Right ventricle myocardium inferior (tissue), 1 donor: ENCODE measurements at places on chromosomes 6 and 20.

- DNase-seq, result no peak
Observed at GRCh38 chr20:40892642-40893041, 136.0 kb upstream of the TOP1 start.

DNA sequence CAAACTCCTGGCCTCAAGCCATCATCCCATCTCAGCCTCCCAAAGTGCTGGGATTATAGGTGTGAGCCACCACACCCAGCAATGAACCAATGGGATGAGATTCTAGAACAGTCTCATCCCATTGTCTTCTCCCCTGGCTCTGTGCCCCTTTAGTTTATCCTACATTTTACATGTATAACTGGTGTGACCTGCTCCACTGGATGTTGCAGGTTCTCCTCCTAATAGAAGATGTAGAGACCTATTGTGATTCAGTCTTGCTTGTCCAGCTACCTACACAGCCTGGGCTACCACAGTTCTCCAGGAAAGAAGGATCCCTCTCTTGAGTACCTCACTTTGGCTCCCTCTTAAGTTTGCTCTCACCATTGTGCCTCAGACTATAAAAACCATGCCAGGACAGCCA, 2.0 kb upstream of the FKBPL start:
- no peak for DNase-seq

GRCh38 chr20:19621072-19621471, 137.0 kb upstream of the RIN2 start:
- no peak for DNase-seq

GRCh38 chr20:24949756-24950127, 673 bp downstream of the CST7 start:
- DNase-seq, result no peak

DNA sequence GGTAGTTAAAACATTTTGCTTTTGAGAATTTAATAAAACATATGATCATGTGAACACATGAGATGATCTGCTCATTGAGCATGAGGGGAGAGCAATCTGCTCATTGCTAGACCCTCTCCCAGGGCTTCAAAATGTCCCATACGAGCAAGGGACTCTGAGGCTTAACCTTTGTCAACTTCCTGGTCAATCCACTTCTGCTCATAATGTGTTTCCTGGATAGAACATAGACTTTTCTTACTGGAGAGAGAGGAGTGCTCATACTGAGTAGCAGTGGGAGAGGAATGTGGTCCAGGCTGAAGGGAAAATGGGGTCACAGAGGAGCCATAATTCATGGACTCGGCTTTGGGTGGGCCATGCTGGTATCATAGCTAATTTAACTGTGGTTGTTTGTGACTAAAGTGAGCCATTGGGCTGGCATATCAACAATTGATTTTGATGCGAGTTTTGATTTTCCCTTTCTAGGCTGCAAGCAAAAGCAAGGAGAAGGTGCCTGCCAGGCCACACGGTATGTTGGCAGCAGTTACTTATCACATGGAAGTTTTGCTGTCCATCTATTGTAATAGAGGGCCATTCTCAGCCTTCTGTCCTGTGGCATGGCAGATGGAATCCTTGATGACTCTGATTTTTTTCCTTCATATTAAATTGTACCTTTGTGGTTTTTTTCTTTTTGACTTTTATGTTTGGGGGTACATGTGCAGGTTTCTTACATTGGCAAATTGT, 20.8 kb upstream of the ADGRF4 start:
- no peak for DNase-seq

GRCh38 chr6:133894795-133895358, 6.0 kb downstream of the TCF21 start:
- DNase-seq, result no peak

- DNase-seq, result no peak
Observed at GRCh38 chr6:109050012-109050411, 44.6 kb downstream of the SESN1 start.

DNA sequence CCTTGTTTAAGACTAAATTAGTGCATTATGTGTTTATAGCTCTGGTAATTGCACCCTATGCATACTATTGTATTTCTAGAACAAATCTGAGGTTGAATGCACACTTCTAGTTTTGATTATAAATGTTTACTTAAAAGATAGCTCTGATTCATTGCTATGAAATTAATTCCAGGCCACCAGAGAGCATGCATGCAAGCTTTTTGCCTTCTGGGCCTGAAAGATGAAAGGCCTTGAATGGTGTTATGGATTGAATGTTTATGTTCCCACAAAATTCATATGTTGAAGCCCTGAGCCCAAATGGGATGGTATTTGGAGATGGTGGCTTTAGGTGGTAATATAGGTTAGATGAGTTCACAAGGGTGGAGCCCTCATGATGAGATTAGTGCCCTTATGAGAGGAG, 695.0 kb upstream of the MAP3K7 start:
- DNase-seq, result no peak

DNA sequence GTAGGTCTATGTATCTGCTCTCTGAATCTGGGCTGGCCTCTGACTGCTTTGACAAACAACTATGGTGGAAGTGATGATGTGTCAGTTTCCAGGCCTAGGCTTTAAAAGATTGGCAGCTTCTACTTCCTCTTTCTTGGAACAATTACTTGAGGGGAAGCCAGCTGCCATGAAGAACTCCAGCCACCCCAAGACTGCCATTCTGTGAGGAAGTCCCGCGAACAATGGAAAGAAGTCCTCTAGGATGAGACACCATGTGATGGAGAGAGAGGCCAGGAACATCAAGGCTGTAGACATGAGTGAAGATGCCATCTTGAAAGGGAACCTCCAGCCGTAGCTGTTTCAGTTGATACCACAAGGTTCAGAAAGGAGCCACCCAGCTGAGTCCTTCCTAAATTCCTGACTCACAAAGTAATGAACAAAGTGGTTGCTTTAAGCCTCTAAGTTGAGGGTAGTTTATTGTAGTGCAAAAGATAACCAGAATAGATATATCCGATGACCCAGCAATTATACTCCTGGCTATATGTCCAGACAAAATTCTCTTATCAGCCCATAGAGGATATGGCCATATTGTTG, 15.3 kb upstream of the TCF15 start:
- no peak for DNase-seq

DNA sequence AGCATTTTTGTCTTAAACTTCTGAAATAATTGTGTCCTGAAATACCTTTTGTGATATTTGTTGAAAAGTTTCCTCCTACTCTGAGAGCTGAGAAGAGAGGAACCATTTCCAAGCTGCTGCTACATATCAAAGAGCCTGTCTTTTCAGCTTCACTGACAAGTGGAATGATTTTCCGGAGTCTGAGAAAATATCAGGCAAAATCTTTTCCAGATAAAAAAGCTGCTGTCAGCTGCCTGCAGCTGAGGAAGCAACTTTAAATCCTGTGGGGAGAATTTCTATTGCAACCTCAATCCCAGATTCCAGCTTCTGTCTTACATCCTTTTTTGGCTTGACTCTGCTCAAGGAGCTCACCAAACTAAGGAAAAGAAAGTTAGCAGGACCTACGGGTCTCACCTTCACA, 904.3 kb downstream of the PHF3 start:
- DNase-seq, result no peak

- DNase-seq, result no peak
Observed at GRCh38 chr6:168578036-168578435, 137.1 kb downstream of the SMOC2 start.

GRCh38 chr6:44122801-44123200, 4.5 kb downstream of the MRPL14 start:
- DNase-seq, result no peak
